Activated T-helper 1 cell treated with anti-CD3 and anti-CD28 coated beads, Interleukin-2, amount 50 U/mL, for 16 hours (primary cell): ENCODE measurements at places on chromosomes 16 and 17.

DNA sequence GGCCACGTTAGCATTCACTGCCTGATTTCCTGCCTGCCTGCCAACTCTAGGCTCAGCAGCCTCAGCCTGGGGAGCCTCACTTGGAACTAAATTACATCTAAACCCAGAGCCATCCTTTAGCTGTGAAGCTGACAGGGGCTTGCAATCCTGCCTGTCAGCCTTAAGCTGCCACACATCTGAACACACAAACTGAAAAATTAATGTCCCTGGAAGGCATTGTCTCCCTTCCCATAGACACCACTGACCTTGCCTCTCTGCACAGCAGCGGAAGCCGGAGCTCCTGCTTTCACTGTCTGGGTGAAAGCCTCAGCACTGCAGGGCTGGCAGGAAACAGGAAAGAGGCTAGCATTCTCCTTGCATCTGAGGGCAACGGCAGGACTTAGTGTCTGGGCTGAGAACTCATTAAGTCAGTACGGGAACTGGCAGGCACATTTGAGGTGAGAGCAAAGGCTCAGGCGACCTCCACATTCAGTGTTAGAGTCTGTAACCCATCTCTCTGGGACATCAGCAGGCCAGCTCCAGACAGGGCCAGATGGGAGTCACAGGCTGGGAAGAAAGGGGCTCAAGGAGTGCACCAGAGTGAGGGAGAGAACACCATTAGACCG, 452.4 kb upstream of the C16orf82 start:
- DNase-seq, result no peak

DNA sequence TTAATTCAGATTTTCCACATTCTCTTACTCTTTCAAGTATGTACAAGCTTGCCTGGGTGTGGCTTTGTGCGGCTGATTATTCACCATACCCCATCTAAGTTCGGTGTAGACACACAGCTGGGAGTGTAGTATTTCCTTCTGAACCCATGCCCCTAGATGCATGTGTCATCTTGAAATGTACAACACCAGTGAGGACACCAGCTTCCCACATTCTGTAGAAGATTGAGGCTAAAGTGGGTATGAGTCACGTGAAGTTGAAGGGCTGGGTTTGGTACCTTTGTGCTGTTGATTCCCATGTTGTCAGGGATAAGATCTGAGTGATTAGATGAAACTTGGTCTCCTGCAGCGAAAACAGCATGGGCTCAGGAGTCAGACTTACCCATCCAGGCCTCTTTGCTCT, 14.6 kb upstream of the DHX8 start:
- DNase-seq, result no peak

GRCh38 chr17:47733674-47734410, 806 bp downstream of the TBX21 start:
- DNase-seq, result no peak

DNA sequence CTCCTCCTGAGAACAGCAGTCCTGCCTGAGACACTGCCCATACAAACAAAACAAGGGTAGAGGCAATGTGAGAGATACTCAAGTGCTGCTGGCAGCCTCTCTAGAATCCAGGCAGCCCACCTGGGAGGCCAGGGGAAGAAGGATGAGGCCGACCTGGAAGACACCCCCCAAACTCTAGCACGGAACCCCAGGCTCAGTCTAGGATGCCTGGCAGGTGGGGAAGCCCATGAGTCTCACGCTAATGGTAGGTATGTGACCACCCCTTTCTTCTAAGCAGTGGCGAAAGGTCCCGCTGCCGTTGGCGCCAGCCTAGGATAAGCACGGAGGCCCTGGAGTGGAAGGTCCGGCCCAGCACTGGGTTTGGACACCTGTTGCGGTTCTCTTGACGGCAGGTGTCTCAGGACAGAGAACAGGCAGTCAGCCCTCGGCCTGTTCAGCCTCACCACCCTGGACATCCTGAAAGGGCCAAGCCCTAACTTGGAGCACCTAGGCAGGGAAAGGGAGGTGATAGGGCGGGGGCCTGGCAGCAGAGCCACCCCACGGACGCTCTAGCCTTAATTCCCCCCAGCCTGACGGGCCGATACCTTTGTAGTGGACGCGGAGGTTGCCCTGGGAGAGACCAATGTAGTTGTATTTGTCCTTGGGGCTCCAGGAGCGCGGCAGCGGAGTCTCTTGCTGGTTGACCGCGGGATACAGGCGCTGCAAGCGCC, 487 bp downstream of the RANBP10 start:
- no peak for DNase-seq

- DNase-seq, result no peak
These were observed 148.5 kb upstream of the PLCG2 start for GRCh38 chr16:81630635-81631031.
